ENCODE measurements at places on chromosomes 4 and X.

DNA sequence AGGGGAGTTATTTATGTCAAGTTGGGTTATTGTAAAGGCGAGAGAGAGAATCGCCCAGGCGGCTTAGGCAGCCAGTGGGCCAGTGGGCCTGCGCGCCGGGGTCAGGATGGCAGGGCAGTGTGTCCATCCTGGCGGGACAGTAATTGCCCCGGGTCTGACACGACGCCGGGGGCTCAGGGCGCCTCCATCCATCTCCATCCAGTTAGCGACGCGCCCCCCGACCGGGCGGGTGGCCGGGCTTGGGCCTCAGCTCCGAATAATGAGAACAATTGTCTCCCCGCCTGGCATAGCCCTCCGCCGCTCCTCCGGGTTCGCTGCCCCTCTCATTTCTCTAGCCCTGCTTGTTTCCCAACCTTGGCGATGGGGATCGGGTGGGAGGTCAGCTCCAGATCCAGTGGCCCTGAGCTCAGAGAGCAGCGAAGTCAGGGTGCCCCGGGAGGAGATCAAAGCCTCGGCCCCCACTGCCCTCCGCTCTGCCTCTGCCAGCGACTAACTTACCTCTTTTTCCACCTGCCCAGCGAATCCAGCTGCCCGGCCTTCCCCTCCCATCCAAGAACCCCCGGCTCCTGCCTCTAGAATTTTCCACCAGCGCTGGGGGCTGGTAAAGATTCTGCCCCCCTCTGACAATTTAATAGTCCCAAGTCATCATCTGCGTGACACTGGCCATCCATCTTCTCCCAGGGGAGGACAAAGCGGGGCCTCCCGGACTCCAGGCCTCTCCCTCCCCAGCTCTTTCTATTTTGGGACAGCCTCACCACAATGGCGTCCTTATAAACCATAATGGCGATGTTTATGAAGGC lies 56.9 kb upstream of the TMEM33 start:
- no peak for DNase-seq

- DNase-seq: no peak
Observed at GRCh38 chrX:2430265-2430825, 70.4 kb downstream of the DHRSX start.

- DNase-seq: no peak
Observed at GRCh38 chr4:99029852-99030251, 34.3 kb downstream of the METAP1 start.

GRCh38 chr4:38539501-38539900 lies 124.5 kb upstream of the KLF3 start:
- DNase-seq: no peak

DNA sequence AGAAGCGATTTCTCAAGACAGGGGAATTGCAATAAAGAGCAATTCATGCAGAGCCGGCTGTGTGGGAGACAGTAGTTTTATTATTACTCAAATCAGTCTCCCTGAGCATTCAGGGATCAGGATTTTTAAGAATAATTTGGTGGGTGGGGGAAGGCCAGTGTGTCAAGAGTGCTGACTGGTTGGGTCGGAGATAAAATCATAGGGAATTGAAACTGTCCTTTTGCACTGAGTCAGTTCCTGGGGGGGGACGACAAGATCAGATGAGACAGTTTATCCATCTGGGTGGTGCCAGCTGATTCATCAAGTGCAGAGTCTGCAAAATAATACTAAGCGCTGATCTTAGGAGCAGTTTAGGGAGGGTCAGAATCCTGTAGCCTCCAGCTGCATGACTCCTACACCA lies 502.4 kb downstream of the NLGN4X start:
- DNase-seq: no peak

- no peak for DNase-seq
Observed at GRCh38 chr4:166091912-166092510, 219.0 kb downstream of the TLL1 start.

DNA sequence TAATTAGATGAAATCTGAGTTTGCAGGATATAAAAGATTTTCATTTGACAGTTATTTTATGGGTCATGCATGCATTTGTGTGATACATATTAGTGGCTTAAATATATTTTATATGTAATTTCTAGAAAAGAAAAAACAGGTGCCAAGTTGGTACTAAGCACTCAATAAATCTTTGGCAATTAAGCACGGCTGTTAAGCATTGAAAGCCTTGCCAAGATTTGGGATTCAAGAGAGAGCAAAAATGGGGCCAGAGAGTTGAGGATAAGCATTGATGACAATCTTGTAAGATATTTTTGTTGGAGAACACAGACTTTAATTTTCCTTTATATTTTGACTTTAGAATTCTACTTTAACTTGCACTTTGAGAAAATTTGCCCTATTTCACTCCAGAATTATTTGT lies 249.8 kb upstream of the MAD2L1 start:
- no peak for DNase-seq

DNA sequence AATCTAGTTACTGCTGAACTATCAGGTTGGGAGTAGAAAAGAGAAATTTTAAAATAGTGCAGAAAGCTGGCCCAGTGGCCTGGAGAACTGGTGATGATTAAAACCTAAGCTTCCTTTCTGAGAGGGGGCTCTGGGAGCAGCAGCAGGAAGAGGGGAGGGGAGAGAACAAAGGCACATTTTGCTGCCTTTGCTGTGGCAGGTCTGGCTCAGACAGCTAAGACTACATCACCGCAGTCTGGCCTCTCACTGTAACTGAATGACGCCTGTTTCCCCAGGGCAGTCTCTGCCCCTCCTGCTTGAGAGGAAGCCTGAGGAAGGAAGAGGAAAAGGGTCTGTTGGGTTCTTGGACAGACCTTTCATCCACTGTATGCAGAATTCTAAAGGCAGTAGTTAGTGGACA lies 148.5 kb downstream of the FRAS1 start:
- no peak for DNase-seq

GRCh38 chr4:127071443-127071842 lies 561.3 kb upstream of the INTU start:
- no peak for DNase-seq
